ENCODE measurements at places on chromosomes 2 and 18. TPM values are rescaled to one million over a fixed set of nuclear protein-coding genes. Genes with fewer than 3 reads are reported as not detected.

Gene NAT8
- total RNA-seq = not detected

- H3K27ac ChIP-seq = no peak overlapping the region
- H3K36me3 ChIP-seq = peaks cover 19% of the 10 kb centered on the region
- DNase-seq = no peak
- no peaks in the 10 kb centered on the region for H3K27me3 ChIP-seq
- no peaks in the 10 kb centered on the region for H3K4me1 ChIP-seq
- no peak overlapping the region for H3K4me3 ChIP-seq
Measured at GRCh38 chr2:239135531-239135930, 265.3 kb downstream of the HDAC4 start.

DNA sequence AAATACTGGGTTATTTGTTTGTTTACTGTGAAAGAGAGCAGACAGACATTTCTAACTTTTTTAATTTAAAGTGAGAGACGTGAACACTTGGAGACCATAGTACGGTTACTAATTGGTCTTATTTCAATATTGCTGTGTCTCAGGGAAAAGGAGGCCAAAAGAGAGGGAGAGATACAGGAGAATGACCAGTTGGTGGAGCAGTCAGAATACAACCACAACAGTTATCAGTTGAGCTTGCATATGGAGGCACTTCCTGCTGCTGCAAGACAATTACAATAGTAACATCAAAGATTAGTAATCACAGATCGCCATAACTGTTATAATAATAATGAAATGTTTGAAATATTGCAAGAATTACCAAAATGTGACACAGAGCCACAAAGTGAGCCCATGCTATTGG, 58.2 kb downstream of the TWSG1 start:
- H3K36me3 ChIP-seq = peaks cover 61% of the 10 kb centered on the region
- H3K27ac ChIP-seq = no peak overlapping the region
- H3K4me1 ChIP-seq = no peaks in the 10 kb centered on the region
- H3K4me3 ChIP-seq = no peak overlapping the region

- no peaks in the 10 kb centered on the region for H3K4me1 ChIP-seq
- no peaks in the 10 kb centered on the region for H3K36me3 ChIP-seq
- no peak for DNase-seq
- no peaks in the 10 kb centered on the region for H3K27me3 ChIP-seq
- H3K27ac ChIP-seq = no peak overlapping the region
- H3K4me3 ChIP-seq = no peak overlapping the region
Measured at GRCh38 chr18:34131006-34131405, 93.7 kb downstream of the NOL4 start.

Gene ZNF521
- total RNA-seq = 3.9 TPM

Gene KATNAL2
- 0.78 TPM for total RNA-seq

- no peak overlapping the region for H3K27ac ChIP-seq
- H3K36me3 ChIP-seq = no peaks in the 10 kb centered on the region
- peak; percentile 37 for DNase-seq
- no peak overlapping the region for H3K4me3 ChIP-seq
Measured at GRCh38 chr2:179751163-179751809, 110.1 kb downstream of the ZNF385B start.

GRCh38 chr18:2982452-2983269, 30.3 kb downstream of the LPIN2 start:
- peak overlapping the region; percentile 94 for H3K27ac ChIP-seq
- H3K4me3 ChIP-seq = peak overlapping the region; percentile 74
- peaks cover 21% of the 10 kb centered on the region for H3K36me3 ChIP-seq
- DNase-seq = no peak
- peaks cover 99% of the 10 kb centered on the region for H3K4me1 ChIP-seq

Gene MDH1B
- 0.18 TPM for total RNA-seq

GRCh38 chr2:28649481-28650265, 102.0 kb upstream of the PPP1CB start:
- H3K4me3 ChIP-seq = peak overlapping the region; percentile 23
- peak overlapping the region; percentile 78 for H3K27ac ChIP-seq
- H3K27me3 ChIP-seq = no peaks in the 10 kb centered on the region
- no peaks in the 10 kb centered on the region for H3K36me3 ChIP-seq

GRCh38 chr2:208360259-208361076, 46.1 kb upstream of the PTH2R start:
- no peak overlapping the region for H3K27ac ChIP-seq
- H3K4me1 ChIP-seq = peaks cover 35% of the 10 kb centered on the region
- H3K36me3 ChIP-seq = peaks cover 17% of the 10 kb centered on the region
- no peak overlapping the region for H3K4me3 ChIP-seq
- DNase-seq = no peak
- peaks cover 2% of the 10 kb centered on the region for H3K27me3 ChIP-seq

DNA sequence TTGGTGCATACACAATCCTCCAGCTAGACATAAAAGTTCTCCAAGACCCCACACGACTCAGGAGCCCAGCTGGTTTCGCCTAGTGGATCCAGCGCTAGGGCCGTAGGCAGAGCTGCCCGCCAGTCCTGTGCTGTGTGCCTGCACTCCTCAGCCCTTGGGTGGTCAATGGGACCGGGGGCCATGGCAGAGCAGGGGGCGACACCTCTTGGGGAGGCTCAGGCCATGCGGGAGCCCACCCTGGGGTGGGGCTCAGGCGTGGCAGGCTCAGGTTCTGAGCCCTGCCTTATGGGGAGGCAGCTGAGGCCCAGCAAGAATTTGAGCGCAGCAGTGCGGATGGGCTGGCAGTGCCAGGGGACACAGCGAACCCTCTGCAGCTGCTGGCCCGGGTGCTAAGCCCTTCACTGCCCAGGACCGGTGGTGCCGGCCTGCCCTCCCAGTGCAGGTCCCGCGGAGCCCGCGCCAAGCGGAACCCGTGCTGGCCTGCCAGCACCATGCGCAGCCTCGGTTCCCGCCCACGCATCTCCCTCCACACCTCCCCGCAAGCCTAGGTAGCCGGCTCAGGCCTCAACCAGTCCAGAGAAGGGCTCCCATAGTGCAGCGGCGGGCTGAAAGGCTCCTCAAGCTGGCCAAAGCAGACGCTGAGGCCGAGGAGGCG, 1566.6 kb upstream of the SLC39A10 start:
- DNase-seq = no peak
- no peaks in the 10 kb centered on the region for H3K4me1 ChIP-seq
- H3K4me3 ChIP-seq = no peak overlapping the region
- H3K36me3 ChIP-seq = no peaks in the 10 kb centered on the region

GRCh38 chr2:188517549-188518215, 226.0 kb downstream of the GULP1 start:
- peaks cover 9% of the 10 kb centered on the region for H3K36me3 ChIP-seq
- peak overlapping the region; percentile 52 for H3K4me3 ChIP-seq
- H3K4me1 ChIP-seq = peaks cover 44% of the 10 kb centered on the region
- peaks cover 1% of the 10 kb centered on the region for H3K27me3 ChIP-seq
- DNase-seq = peak; percentile 13
- peak overlapping the region; percentile 75 for H3K27ac ChIP-seq

Gene SERPINB11
- total RNA-seq = not detected

- H3K4me1 ChIP-seq = peaks cover 11% of the 10 kb centered on the region
Measured at GRCh38 chr18:21865043-21865442, 124.5 kb downstream of the MIB1 start.

Gene ESCO1
- total RNA-seq = 7.7 TPM

Gene NOL4
- not detected for total RNA-seq

DNA sequence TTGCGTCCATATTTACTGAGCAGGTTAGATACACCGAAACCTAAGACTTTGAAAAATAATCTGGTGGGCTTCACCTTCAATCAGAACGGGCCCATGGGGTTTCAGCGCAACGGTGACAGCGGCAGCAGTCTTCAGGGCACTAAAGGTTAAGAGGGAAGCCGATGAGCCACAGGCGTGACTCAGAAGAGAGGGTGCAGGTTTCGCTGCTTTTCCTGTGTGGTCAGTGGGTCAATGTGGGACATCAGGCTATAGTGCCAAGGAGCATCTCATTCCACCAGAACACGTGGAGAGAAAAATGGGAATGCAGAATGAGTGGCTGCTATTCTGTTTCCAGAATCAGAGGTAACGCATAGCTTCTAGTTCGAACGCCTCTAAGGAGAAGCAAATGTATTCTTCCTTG, 8.9 kb downstream of the PTGR3 start:
- peaks cover 61% of the 10 kb centered on the region for H3K4me1 ChIP-seq
- H3K27me3 ChIP-seq = no peaks in the 10 kb centered on the region
- H3K4me3 ChIP-seq = peak overlapping the region; percentile 100
- DNase-seq = peak; percentile 73

DNA sequence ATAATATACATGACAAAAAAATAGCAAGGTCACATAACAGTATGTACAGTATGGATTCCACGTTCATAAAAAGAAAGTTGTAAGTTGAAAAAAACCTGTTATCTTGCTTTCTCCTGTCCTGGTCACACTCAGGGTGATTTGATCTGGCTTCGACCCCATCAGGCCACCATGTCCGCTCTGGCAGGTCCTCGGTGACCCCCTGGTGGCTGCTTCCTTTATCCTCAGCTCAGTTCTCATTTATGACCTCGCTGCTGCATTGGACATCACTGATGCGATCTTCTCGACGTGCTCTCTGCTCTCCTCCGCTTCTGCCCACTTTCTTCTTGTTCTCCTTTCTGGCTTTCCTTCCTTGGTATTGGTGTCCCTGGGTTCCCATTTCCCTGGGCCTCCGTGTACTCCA, 29.7 kb downstream of the DGKD start:
- no peak for DNase-seq
- peaks cover 35% of the 10 kb centered on the region for H3K4me1 ChIP-seq
- no peak overlapping the region for H3K4me3 ChIP-seq
- H3K36me3 ChIP-seq = no peaks in the 10 kb centered on the region
- no peak overlapping the region for H3K27ac ChIP-seq

- no peaks in the 10 kb centered on the region for H3K27me3 ChIP-seq
- H3K36me3 ChIP-seq = peaks cover 25% of the 10 kb centered on the region
- peaks cover 64% of the 10 kb centered on the region for H3K4me1 ChIP-seq
- H3K4me3 ChIP-seq = no peak overlapping the region
Measured at GRCh38 chr18:58565021-58565420, 63.9 kb downstream of the ALPK2 start.

GRCh38 chr2:127080938-127081755, 25.8 kb downstream of the BIN1 start:
- DNase-seq = no peak
- peaks cover 30% of the 10 kb centered on the region for H3K4me1 ChIP-seq
- H3K4me3 ChIP-seq = no peak overlapping the region
- no peak overlapping the region for H3K27ac ChIP-seq
- H3K27me3 ChIP-seq = peaks cover 2% of the 10 kb centered on the region

Gene GPR17
- total RNA-seq = not detected

GRCh38 chr2:172921532-172922236, 154.0 kb upstream of the MAP3K20 start:
- no peak overlapping the region for H3K4me3 ChIP-seq
- H3K27ac ChIP-seq = no peak overlapping the region
- no peaks in the 10 kb centered on the region for H3K36me3 ChIP-seq
- peak; percentile 32 for DNase-seq
- peaks cover 7% of the 10 kb centered on the region for H3K27me3 ChIP-seq

- H3K36me3 ChIP-seq = no peaks in the 10 kb centered on the region
- H3K27ac ChIP-seq = peak overlapping the region; percentile 95
- H3K4me3 ChIP-seq = peak overlapping the region; percentile 97
- DNase-seq = peak; percentile 50
- peaks cover 34% of the 10 kb centered on the region for H3K4me1 ChIP-seq
Measured at GRCh38 chr2:45610281-45611019, 617 bp downstream of the SRBD1 start.

- no peak for DNase-seq
- H3K4me3 ChIP-seq = no peak overlapping the region
- H3K27me3 ChIP-seq = peaks cover 7% of the 10 kb centered on the region
- no peak overlapping the region for H3K27ac ChIP-seq
- H3K4me1 ChIP-seq = peaks cover 32% of the 10 kb centered on the region
- peaks cover 16% of the 10 kb centered on the region for H3K36me3 ChIP-seq
Measured at GRCh38 chr18:9736286-9736835, 28.3 kb downstream of the RAB31 start.

DNA sequence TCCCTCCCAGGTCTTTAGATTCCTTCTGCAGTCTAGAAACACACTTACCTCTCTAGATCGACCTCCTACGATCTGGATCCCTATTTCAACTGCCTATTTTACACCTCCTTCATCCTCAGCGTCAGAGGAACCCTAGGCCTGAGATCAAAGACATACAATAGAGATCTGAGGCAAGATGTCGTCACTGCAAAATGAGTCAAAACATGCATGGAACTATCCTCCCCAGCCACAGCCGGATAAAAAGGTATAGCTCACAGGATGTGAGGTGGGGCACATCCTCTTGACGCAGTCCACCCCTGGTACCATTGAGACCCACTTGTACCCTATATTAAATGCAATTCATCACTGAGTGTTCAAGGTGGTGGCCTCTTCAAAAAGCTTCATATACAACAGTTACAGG, 63.7 kb upstream of the DNAJC10 start:
- DNase-seq = no peak
- no peak overlapping the region for H3K27ac ChIP-seq
- no peaks in the 10 kb centered on the region for H3K36me3 ChIP-seq
- H3K27me3 ChIP-seq = no peaks in the 10 kb centered on the region

GRCh38 chr2:29174937-29175336, 59.7 kb downstream of the CLIP4 start:
- H3K36me3 ChIP-seq = peaks cover 28% of the 10 kb centered on the region
- H3K27ac ChIP-seq = no peak overlapping the region
- H3K27me3 ChIP-seq = no peaks in the 10 kb centered on the region

DNA sequence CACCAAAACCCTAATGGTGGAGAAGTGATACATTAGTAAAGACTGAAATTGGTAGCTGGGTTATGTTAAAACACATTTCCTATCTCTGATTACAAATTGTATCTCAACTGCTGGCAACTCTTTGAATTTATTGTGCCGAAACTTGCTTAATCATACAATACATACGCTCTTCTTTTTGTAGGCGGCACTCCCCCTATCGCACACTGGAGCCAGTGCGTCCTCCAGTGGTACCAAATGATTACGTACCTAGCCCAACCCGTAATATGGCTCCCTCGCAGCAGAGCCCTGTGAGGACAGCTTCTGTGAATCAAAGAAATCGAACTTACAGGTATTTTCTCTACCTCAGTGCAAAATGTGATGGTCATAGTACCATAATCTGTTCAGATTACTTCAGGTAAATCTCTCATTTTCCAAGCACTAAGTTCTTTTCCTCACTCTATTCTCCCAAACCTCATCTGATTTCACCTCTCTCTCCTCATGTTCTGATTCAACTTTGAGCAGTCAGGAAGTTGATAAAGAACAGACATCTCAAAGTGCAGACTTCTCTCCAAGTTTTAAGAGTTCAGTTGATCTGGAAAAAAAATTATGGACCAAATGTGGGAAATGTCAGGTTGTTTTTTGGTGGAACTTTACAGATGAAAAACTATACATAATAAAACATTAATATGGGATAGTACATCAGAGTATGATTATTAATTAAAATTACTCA, 66.5 kb downstream of the ABI2 start:
- peak overlapping the region; percentile 30 for H3K27ac ChIP-seq
- H3K4me3 ChIP-seq = no peak overlapping the region
- H3K4me1 ChIP-seq = peaks cover 25% of the 10 kb centered on the region
- H3K27me3 ChIP-seq = peaks cover 3% of the 10 kb centered on the region

DNA sequence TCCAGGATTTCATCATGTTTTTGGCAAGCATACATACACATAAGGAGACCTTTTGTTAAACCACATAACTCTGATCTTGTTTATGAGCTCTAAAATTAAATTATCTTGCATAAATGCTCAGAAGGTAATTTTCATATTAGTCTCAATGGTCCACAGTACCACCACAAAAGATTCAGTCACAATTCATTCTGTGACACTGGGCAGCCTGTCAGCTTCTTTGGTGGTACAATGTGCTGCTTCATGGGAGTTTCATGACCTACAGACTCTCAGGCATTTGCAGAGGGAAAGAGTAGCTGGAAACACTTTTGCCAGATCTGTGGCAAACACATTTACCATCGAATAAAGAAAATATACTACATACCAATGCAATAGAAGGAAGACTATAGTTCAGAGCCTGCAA, 51.3 kb upstream of the ZNF397 start:
- DNase-seq = no peak
- peaks cover 19% of the 10 kb centered on the region for H3K27me3 ChIP-seq

Gene SLC8A1
- 76.4 TPM for total RNA-seq

Gene NGEF
- total RNA-seq = 0.20 TPM

All from HFFc6 (cell line).